Endodermal cell (in vitro differentiated cells): ENCODE measurements at places on chromosomes 7 and 10. TPM values are rescaled to one million over a fixed set of nuclear protein-coding genes. Genes with fewer than 3 reads are reported as not detected.

GRCh38 chr10:114207349-114207748, 28.2 kb downstream of the TDRD1 start:
- no peak for DNase-seq

GRCh38 chr7:82255706-82256105, 187.9 kb downstream of the CACNA2D1 start:
- DNase-seq = no peak

DNA sequence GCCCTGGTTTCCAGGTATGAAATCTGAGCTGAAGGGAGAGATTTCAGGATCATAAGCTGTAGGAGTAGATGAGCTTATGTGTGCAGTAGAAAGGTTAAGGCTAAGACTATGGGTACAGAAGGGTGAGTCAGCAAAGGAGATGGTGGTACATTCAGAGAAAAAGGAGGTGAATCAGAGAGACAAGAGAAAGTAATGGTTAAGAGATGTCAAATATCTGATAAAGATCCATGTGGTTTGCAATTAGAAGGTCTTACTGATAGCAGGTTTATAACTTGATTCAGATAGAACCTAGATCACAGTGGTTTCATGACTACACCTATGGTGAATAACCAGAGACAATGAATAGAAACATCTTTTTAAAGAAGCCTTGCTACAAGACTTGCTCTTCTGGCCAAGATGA, 4.5 kb upstream of the NPY start:
- no peak for DNase-seq

- peak; percentile 95 for DNase-seq
These were observed 81.0 kb upstream of the PRSS58 start for GRCh38 chr7:142338633-142339501.

- no peak for DNase-seq
These were observed 36.2 kb downstream of the COX15 start for GRCh38 chr10:99695761-99696160.

GRCh38 chr10:78259391-78259790, 225.7 kb downstream of the RPS24 start:
- DNase-seq = no peak

- no peak for DNase-seq
These were observed 31.9 kb downstream of the NXPH1 start for GRCh38 chr7:8465338-8465737.

DNA sequence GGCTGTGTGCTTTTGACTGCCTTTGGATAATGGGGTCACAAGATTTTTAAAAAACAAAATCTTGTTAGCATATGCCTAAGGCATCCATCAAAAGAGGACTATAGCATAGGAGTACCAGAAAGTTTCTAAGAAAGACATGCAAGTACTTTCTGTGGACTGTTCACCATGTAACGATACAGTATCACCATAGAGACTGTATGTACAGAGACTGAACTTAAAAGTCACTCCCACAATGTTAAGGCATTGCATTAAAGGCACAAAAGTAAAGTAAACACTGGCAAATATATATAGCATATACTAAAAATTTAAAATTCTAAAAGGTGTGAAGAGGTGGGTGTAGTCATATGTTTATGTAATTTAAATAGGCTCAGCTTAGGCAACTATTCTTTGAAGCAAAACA, 190.9 kb downstream of the IMMP2L start:
- no peak for DNase-seq

DNA sequence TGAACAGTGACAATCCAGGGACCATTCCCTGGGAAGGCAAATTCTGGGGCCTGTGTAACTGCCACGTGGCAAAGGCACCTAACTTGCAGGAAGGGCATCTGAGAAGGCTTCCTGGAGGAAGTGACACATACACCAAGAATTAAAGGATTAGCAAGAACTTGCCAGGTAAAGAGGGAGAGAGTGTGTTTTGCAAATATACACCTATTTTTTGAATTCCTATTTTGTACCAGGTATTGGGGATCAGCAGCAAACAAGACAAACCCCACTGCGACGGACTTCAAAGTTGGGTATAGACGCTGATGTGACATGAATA, 206.5 kb upstream of the ZMIZ1 start:
- no peak for DNase-seq

GRCh38 chr10:124983321-124983720, 41.4 kb downstream of the ZRANB1 start:
- DNase-seq = no peak

GRCh38 chr7:17357952-17358351, 59.5 kb downstream of the AHR start:
- DNase-seq = no peak

- DNase-seq = no peak
These were observed 8.1 kb downstream of the MXI1 start for GRCh38 chr10:110215286-110216170.

- DNase-seq = no peak
These were observed 26.8 kb upstream of the BTBD16 start for GRCh38 chr10:122244001-122244975.

DNA sequence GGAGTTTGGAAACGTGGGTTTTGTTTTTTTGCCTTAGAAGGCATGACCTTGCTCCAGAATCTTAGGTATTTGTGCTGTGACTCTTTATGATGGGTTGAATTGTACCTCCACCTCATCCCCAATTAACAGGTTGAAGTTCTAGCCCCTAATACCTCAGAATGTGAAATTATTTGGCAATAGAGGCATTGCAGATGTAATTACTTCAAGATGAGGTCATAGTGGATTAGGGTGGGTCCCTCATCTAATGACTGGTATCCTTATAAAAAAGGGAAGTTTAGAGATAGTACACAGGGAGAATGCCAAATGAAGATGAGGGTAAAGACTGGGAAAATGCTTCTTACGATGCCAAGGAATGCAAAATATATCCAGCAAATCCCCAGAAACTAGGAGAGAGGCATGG, 3.0 kb upstream of the FAM200A start:
- no peak for DNase-seq

DNA sequence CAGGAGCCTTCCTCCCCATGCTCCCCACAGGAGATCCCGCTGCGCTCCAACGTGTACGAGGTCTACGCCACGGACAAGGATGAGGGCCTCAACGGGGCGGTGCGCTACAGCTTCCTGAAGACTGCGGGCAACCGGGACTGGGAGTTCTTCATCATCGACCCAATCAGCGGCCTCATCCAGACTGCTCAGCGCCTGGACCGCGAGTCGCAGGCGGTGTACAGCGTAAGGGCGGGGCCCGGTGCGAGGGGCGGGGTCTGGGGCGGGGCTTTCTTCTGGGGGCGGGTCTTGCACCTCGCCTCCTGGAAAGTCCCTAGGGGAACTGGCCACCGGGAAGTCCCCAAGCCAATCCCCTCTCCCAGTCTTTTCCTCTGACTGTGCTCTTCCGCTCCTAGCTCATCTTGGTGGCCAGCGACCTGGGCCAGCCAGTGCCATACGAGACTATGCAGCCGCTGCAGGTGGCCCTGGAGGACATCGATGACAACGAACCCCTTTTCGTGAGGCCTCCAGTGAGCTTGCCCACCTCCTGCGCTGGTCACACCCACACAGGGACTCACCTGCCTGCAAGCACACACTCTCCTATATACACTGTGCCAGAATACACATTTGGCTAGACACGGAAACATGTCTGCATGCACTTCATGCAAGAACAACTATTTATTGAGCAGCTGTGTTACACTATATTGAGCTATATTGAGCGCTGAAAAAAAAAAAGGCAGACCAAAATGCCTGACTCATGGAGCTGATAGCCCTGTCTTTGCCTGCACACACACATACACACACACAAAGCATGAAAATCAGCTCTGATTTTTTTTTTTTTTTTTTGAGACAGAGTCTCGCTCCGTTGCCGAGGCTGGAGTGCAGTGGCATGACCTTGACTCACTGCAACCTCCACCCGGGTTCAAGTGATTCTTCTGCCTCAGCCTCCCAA, 32.7 kb upstream of the VSIR start:
- DNase-seq = peak; percentile 94

GRCh38 chr7:151508991-151509390, 10.7 kb downstream of the RHEB start:
- no peak for DNase-seq

DNA sequence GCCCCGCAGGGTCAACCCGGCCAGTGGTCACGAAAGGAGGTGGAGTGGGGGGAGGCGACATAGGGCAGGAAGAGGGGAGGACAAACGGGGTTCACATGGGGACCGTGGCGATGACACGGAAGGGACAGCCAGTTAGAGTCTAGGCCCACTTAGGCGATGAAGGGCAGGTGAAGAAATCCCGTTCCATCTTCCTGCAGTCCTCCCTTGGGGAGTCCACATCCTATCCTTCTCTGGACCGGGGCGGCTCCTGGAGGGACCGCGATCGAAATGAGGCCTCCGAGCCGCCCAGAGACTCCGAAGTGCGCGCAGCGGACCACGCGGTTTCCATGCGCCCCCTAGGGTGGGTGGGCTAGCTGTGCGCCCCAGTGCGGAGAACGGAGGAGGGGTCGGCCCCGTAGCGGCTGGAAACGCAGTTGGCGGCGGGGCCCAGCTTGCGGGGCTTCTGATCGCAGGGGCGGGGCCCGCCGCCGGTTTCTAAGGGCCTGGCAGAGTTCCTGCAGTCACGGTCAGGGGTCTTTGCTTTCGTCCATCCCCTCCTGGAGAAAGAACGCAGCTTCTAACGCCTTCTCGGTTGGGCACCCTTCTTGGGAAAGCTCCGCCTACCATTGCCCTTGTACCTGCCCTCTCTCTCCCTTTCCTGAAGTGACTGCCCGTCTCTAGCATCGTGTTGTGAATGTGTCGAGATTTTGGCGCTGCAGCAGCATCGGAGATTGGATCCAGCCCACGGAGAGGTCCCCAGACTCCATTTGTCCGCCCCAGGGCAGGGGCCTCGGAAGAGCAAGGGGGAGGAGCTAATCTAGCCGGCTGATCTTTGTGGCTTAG, 17.9 kb upstream of the TMEM225B start:
- DNase-seq = peak; percentile 91

GRCh38 chr7:71414490-71414889, 282.5 kb downstream of the GALNT17 start:
- peak; percentile 31 for DNase-seq

DNA sequence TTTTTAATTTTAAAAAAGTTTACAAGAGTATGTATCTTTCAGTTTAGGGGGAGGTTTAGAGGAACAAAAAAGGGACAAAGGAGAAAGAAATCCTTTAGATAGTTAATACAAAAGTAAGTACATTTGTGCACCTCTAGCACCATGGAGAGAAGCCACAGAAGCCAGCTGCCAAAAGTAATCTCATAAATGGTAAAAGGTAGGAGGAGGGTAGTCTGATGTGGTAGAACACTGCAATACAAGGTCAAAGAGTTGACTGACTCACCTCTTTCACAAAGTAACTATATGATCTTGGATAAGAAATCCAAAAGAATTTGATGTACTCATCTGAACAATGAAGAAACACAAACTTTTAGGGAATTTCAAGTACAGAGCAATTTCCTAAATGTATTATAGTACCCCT, 68.1 kb downstream of the CNOT4 start:
- no peak for DNase-seq

DNA sequence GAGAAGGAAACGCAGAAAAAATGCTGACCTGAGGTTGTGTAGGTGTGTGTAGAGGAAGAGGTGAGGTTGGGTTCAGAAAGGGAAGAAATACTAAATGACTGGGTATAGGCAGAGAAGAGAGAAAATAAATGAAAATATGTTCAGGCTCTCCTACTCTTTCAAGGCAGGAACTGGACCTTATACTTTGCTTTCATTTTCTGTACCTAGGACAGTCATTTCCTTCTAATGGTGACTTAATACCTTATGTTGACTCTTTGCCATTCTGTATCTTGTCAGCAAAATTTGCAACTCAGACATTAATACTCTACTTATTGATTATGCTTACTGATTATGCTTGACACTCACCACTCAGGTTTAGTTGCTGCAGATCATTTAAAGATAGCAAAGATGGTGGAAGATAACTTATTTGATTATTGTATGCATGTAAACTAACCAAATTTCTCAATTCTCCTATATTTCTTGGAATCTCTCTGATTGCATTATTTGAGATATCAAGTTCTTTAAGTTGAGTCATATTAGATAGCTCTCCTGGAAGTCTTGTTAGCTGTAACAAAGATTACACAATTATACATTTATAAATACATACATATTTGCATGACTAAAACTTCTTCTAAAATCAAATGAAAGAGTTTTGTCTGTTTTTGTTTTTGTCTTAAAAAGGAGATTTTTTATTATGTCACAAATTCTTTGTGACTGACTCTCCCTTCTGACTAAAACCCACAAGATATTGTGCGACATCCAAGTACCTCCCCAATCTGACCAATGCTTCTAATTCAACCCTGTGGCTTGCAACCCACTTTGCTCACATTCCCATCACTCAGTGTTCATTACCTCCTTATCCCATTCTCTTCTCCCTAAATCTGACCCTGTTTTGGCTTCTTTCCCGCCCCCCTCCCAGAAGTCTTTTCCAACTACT, 20.0 kb downstream of the LRRD1 start:
- DNase-seq = no peak

DNA sequence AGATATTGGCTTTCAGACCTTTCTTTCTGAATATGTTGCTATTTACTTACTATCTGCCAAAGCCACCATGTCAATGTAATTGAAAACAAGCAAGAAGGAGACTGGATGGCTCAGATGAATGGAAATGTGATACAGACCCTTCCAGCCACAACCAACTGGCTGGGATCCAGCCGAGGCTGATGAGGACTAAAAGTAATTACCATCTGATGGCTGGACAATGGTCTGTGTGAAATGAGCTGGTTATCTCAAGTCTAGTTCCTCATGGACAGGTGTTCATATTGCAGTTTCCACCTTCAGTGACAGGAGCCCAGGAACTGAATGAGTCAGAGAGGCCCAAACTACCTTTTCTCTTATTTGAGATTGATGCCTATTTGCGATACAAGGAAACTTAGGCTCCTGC, 267.5 kb downstream of the GATA3 start:
- no peak for DNase-seq

DNA sequence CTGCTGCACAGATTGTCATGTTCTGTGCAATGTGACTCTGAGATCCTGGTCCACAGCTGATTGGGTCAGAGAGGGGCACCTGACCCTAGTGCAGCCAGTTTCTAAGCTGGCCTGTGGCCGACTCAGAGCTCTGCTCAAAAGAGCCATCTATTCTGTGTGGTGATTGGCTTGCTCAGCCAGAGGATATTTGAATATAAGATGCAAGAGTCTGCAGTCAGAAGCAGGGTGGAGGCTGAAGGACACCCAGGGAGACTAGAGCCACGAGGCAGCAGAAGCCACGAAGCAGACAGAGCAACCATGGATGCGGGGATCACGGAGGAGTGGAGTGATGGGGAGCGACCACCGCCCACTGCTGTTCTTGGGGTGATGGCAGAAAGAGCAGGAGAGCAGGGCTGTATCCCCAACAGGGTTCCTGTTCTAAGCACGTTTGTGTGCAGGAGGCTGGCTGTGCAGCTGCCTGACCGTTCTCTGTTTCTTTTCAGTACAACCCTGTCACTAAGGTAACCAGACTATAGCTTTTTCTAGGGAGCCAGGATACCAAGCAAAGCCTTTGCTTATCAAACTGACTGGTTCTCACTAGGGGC, 19.5 kb upstream of the RHEB start:
- DNase-seq = peak; percentile 68

Gene SUN3
- total RNA-seq = not detected in 2 replicates

Gene FOXP2
- 9.3 and 13.3 TPM in 2 replicates for total RNA-seq

Gene WNT16
- total RNA-seq = 0.57 and 0.88 TPM in 2 replicates

Gene GRM3
- total RNA-seq = 0.75 and 1.7 TPM in 2 replicates

Gene SYT15
- total RNA-seq = 0.63 and 1.3 TPM in 2 replicates

Gene HOXA4
- total RNA-seq = not detected in 2 replicates

Gene GCC1
- total RNA-seq = 9.2 to 15.6 TPM (median 15.3 TPM) in 3 replicates

Gene HMX3
- total RNA-seq = not detected in 3 replicates

Gene MGAM2
- total RNA-seq = 0.20 and 0.40 TPM in 2 replicates

Gene ABCF2
- total RNA-seq = 18.1 to 46.0 TPM (median 43.3 TPM) in 3 replicates

Gene TUBB8
- total RNA-seq = 1.4 to 2.1 TPM (median 1.9 TPM) in 3 replicates

Gene DNAJC12
- total RNA-seq = 0.59 and 0.72 TPM in 2 replicates

Gene SCD
- total RNA-seq = 355 and 369 TPM in 2 replicates
